Muscle of leg (tissue), 16 donors: ENCODE measurements at places on chromosomes 13 and 19. TPM values are rescaled to one million over a fixed set of nuclear protein-coding genes. Genes with fewer than 3 reads are reported as not detected.

GRCh38 chr13:112782429-112783010 is 92.7 kb downstream of the ATP11A start:
- H3K4me3 ChIP-seq, result no peak overlapping the region
- peaks cover 20% of the 10 kb centered on the region for H3K4me1 ChIP-seq
- H3K27me3 ChIP-seq, result no peaks in the 10 kb centered on the region
- peaks cover 10% of the 10 kb centered on the region for H3K36me3 ChIP-seq
- H3K27ac ChIP-seq, result no peak overlapping the region

- no peaks in the 10 kb centered on the region for H3K27me3 ChIP-seq
- no peaks in the 10 kb centered on the region for H3K36me3 ChIP-seq
- DNase-seq, result peak; percentile 82
- no peak overlapping the region for H3K4me3 ChIP-seq
Observed at GRCh38 chr13:35693134-35693784, 216.8 kb upstream of the MAB21L1 start.

GRCh38 chr13:77584106-77584505 is 48.6 kb downstream of the SCEL start:
- no peak overlapping the region for H3K4me3 ChIP-seq
- H3K4me1 ChIP-seq, result peaks cover 11% of the 10 kb centered on the region
- no peaks in the 10 kb centered on the region for H3K27me3 ChIP-seq
- H3K27ac ChIP-seq, result no peak overlapping the region
- peak; percentile 75 for DNase-seq
- no peaks in the 10 kb centered on the region for H3K36me3 ChIP-seq

- no peak overlapping the region for H3K27ac ChIP-seq
- no peak overlapping the region for H3K4me3 ChIP-seq
- no peaks in the 10 kb centered on the region for H3K36me3 ChIP-seq
- DNase-seq, result no peak
- no peaks in the 10 kb centered on the region for H3K27me3 ChIP-seq
Observed at GRCh38 chr13:25762795-25763377, 288.9 kb downstream of the SHISA2 start.

DNA sequence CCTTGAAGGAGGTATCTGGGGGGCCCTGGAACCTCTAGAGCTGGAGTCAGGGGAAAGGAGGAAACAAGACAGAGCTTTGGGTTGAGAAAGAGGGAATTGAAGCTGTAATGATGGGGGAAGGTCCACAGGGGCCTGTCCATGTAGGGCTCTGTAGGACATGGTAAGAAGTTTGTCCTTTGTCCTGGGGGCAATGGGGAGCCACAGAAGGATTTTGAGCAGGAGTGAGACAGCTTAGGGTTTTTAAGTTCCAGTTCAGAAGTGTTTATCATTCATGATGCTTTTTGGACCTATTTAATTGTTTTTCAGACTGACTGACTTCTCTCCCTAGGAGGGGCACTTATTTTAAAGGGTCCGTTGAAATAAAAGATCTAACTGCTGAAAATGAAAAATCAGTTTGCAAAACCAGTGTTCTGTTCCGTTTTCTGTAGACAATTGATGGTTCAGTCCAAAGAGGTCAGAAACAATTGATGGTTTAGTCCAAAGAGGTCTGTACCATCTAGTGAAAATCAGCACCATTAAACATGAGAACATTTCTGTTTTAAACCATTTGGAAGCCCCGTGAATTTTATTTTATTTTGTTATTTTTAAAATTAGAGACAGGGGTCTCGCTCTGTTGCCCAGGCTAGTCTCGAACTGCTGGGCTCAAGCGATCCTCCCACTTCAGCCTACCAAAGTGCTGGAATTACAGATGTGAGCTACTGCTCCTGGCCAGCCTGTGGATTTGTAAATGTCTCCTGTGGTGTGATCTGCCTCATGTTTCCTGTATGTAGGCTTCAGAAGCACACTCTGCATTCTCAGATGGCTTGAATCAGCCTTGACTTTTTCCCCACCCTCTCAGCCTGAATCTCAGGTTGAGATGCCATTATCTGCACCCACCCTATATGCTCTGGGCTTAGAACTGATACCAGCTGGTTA is 8.4 kb downstream of the PLD3 start:
- DNase-seq, result no peak
- no peak overlapping the region for H3K27ac ChIP-seq
- H3K36me3 ChIP-seq, result peaks cover 10% of the 10 kb centered on the region
- no peak overlapping the region for H3K4me3 ChIP-seq
- no peaks in the 10 kb centered on the region for H3K27me3 ChIP-seq

DNA sequence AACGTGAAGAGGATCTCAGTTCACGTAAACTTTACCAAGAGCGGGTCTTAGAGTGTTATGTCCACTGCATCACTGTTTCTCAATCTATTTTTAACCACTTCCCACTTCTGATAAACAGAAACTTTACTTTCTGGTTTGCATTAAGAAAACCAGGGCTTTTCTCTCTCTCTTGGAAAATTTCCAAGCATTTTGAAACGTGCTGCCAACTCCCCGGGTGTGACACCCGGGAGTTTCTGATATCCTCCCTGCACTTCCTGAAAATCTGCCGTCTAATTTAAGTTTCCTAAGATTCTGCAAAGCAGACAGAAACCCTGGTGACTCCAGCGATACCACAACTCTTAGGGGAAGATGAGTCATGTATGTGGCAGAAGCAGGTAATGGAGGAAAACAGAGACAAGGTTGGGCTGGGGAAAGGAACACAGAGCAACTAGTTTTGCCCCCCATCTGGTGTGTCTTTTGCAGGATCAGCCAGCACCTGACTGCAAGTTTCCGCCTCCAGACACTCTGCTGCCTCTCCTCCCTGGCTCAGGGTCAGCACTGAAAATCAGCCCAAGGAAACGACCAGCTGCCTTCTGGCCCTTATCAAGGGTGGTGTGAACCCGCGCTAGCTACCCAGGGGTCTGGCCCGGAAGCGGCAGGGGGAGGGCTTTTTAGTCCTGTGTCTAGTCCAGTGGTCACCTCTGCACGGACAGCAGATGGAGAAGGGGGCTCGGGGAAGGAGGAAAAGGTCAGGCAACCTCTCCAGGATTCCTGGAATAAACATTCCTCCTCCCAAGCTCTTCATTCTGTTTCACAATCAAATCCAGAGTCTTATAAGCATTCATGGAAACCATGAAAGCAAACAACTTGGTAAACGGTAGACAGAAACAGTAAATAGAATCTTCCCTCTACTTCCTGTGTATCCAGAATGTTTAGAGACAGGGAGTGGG is 11.3 kb upstream of the FFAR2 start:
- H3K27me3 ChIP-seq, result no peaks in the 10 kb centered on the region
- DNase-seq, result peak; percentile 89
- peak overlapping the region; percentile 86 for H3K27ac ChIP-seq
- no peak overlapping the region for H3K4me3 ChIP-seq
- H3K4me1 ChIP-seq, result peaks cover 45% of the 10 kb centered on the region

DNA sequence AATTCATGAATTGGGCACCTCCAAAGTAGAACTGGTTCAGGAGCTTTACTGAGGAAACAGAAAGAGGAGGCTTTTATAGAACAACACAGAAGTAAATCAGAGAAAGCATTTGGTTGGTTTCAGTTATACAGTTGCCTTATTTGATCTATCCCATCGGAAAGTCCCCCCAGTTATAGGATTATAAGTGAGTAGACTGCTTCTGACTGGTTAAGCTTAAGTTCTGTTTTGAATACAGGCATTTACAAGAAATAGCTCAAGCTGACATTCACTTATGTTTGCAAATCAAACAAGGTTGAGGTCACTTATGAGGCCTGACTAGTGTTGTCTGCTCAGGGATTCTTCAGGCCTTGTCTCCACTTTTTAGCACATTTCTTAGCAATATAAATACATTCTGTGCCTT is 857.4 kb downstream of the EFNB2 start:
- no peak overlapping the region for H3K27ac ChIP-seq
- no peaks in the 10 kb centered on the region for H3K4me1 ChIP-seq
- no peaks in the 10 kb centered on the region for H3K36me3 ChIP-seq
- H3K4me3 ChIP-seq, result no peak overlapping the region
- H3K27me3 ChIP-seq, result no peaks in the 10 kb centered on the region

- peak within 1 kb of the TSS; percentile 88 for H3K4me3 ChIP-seq
- peak within 1 kb of the TSS; percentile 96 for H3K27ac ChIP-seq
- no peaks in the 10 kb centered on the region for H3K27me3 ChIP-seq
- H3K4me1 ChIP-seq, result peaks cover 22% of the 10 kb centered on the region
- DNase-seq, result peak; percentile 100
Observed at GRCh38 chr19:2840794-2841791, at the start of gene ZNF555. ZNF555 (plus strand) TSS chr19:2841475; CDS start chr19:2841573, 98 bp downstream.

DNA sequence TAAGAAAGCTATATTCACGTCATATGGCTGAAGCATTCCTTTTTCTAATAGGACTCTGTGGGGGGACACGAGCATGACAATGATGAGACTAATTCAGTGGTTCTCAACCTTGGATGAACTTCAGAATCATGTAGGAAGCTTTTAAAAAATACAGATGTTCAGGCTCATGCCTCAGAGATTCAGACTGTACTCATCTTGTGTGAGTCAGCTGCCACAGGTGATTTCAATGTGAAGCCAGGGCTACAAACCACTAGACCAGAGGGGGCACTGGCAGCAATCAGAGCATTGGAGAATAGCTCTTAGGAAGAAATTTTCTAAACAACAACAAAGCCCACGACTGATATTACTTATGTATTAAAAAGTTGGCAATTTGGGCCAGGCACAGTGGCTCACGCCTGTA is 91.7 kb downstream of the SERP2 start:
- no peak overlapping the region for H3K4me3 ChIP-seq
- no peak overlapping the region for H3K27ac ChIP-seq
- H3K36me3 ChIP-seq, result no peaks in the 10 kb centered on the region
- H3K27me3 ChIP-seq, result no peaks in the 10 kb centered on the region
- DNase-seq, result no peak

- H3K27ac ChIP-seq, result peak overlapping the region; percentile 31
- no peak overlapping the region for H3K4me3 ChIP-seq
- no peak for DNase-seq
- H3K36me3 ChIP-seq, result peaks cover 20% of the 10 kb centered on the region
Observed at GRCh38 chr19:435707-436412, 25.0 kb downstream of the SHC2 start.

GRCh38 chr13:112068540-112069060 is 1.7 kb downstream of the SOX1 start:
- H3K36me3 ChIP-seq, result no peaks in the 10 kb centered on the region
- H3K27ac ChIP-seq, result no peak overlapping the region
- peaks cover 13% of the 10 kb centered on the region for H3K4me1 ChIP-seq
- no peak for DNase-seq
- H3K4me3 ChIP-seq, result no peak overlapping the region
- H3K27me3 ChIP-seq, result peaks cover 84% of the 10 kb centered on the region

DNA sequence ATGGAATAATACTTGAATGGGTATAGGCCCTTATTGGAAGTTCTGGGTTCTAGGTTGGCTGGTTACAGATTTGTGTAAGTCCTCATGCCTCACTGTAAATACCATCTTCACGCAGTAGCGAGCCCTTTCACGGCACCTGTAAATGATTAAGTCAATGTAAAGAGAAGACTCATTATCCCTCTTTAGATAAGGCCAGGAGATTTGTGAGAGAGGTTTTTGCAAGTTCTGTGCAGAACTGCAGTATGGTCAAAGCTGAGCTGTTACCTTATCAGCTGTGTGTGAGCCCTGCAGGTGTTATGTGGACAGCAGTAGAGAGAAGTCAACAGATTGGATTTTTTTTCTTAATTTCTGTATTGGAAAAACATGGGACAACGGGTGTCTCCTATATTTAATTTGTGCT is 141.6 kb downstream of the SHISA2 start:
- H3K4me1 ChIP-seq, result peaks cover 12% of the 10 kb centered on the region
- H3K36me3 ChIP-seq, result no peaks in the 10 kb centered on the region
- H3K27me3 ChIP-seq, result no peaks in the 10 kb centered on the region
- H3K27ac ChIP-seq, result no peak overlapping the region

DNA sequence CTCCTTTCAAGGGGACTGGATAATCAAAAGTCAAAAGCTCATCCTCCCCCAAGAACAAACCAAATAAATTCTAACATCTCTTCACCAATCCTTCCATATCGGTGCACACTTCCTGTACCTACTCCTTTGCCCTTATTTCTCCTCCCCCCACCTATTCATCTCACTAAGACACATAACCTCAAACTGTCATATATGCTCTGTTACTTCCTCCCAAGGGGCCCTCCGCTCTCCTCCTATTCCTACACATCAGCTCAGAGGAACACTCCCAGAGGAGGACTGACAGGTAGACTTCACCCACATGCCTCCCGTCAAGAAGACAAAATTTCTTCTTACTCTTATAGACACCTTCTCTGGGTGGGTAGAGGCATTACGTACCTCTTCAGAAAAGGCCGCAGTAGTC is 48.1 kb downstream of the ZNF93 start:
- DNase-seq, result no peak
- no peaks in the 10 kb centered on the region for H3K27me3 ChIP-seq
- H3K36me3 ChIP-seq, result no peaks in the 10 kb centered on the region
- H3K4me3 ChIP-seq, result no peak overlapping the region
- no peaks in the 10 kb centered on the region for H3K4me1 ChIP-seq

DNA sequence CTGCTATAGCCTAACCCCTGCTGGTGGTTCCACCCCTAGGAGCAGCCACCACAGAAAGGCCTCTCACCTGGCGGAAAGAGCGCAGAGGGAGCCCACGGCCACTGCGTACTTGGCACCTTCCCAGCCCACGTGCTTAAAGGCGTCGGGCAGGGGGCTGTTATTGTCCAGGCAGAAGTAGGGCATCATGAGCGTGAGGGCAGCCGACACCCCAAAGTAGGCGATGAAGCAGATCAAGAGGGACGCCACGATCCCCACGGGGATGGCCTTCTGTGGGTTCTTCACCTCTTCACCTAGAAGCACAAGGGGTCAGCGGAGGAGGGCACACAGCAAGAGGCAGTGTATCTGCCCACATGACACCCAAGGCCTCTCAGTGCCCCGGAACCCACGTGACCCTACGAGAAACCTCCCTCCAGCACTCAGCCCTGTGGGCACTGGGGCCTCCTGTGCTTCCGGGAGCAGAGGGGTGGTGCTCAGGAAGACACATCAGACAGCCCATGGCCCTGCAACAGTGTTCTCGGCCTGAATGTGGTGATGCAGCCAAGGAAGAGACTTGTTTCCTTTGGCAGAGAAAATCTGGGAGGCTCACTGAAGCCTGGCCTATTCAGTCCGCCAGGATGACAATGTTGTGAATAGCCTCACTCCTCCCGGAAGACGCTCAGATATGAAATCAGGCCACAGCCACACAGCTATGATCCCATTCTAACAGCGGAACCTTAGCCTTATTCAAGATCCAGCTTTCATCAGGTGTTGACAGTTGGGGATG is 72.1 kb downstream of the SLC7A1 start:
- H3K36me3 ChIP-seq, result peaks cover 55% of the 10 kb centered on the region
- peak; percentile 76 for DNase-seq
- no peak overlapping the region for H3K4me3 ChIP-seq
- no peaks in the 10 kb centered on the region for H3K27me3 ChIP-seq
- H3K27ac ChIP-seq, result no peak overlapping the region

- H3K4me1 ChIP-seq, result peaks cover 4% of the 10 kb centered on the region
- no peaks in the 10 kb centered on the region for H3K27me3 ChIP-seq
- H3K36me3 ChIP-seq, result no peaks in the 10 kb centered on the region
- no peak for DNase-seq
Observed at GRCh38 chr13:51542346-51543242, 41.7 kb upstream of the WDFY2 start.

NUDT19 gene
- 5.3 TPM for total RNA-seq

ZNF507 gene
- 11.9 TPM for total RNA-seq

CLEC4M gene
- not detected for total RNA-seq

CEACAM4 gene
- total RNA-seq, result not detected

SULT2A1 gene
- total RNA-seq, result not detected

ZNF160 gene
- 27.5 TPM for total RNA-seq

NMRK2 gene
- total RNA-seq, result 168 TPM

KLK2 gene
- not detected for total RNA-seq

PSG11 gene
- total RNA-seq, result 0.75 TPM

ZNF98 gene
- 0.40 TPM for total RNA-seq

ZNF260 gene
- 15.9 TPM for total RNA-seq
